Muscle of leg (tissue), 16 donors: ENCODE measurements at places on chromosomes 7 and 10. TPM values are rescaled to one million over a fixed set of nuclear protein-coding genes. Genes with fewer than 3 reads are reported as not detected.

The PTPRN2 gene
- total RNA-seq: 1.4 TPM

DNA sequence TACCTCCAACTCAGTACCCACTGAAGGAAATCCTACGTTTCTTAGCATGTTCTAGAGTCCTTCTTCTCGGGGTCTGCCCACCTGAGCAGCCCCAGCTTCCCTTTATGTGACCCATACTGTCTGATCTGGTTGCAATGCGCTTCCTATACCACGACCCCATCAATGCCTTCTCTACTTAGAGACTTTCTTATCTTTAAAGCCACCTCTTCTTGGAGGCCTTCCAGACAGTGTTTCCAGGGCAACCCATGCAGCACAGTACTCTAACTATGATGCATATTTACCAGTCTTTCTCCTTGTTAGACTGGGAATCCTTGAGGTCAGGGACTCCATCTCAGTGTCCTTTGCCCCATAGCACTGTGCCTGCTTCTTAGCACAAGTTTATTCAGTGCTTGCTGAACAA, 54.5 kb upstream of the SLF2 start:
- H3K36me3 ChIP-seq: no peaks in the 10 kb centered on the region
- peaks cover 36% of the 10 kb centered on the region for H3K27me3 ChIP-seq
- no peak overlapping the region for H3K4me3 ChIP-seq
- H3K4me1 ChIP-seq: no peaks in the 10 kb centered on the region
- no peak overlapping the region for H3K27ac ChIP-seq

GRCh38 chr7:91421018-91421417, 156.8 kb downstream of the FZD1 start:
- no peaks in the 10 kb centered on the region for H3K27me3 ChIP-seq
- H3K36me3 ChIP-seq: no peaks in the 10 kb centered on the region
- no peak overlapping the region for H3K27ac ChIP-seq
- no peak overlapping the region for H3K4me3 ChIP-seq
- no peaks in the 10 kb centered on the region for H3K4me1 ChIP-seq
- DNase-seq: no peak

The GRID2IP gene
- total RNA-seq: 0.09 TPM

DNA sequence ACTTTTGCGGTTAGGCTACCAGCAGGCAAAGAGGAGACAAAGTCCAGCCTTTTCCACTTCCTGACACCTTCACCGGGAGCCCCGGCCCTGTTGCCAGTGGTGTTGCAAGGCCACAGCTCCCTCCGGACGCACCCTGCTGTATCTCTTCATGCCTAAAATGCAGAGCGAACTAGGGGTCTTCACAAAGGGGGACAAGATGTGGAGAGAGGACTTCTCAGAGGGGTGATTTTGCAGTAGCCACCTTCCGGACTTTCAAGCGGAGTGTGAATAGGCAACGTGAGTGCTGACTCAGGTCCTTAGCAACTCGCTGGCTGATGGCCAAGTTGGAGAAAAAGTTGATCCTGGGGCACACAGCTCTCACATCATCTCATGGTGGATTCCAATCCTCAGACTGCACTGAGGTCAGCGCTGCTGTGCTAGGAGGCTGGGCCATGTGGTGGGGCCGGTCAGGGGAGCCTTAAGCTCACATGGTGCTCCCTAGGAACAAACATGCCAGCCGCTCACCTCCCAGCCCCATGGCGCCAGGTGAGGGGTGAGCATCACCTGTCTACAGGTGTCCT, 166.3 kb downstream of the LCOR start:
- H3K4me3 ChIP-seq: no peak overlapping the region
- H3K27ac ChIP-seq: no peak overlapping the region
- H3K27me3 ChIP-seq: no peaks in the 10 kb centered on the region

DNA sequence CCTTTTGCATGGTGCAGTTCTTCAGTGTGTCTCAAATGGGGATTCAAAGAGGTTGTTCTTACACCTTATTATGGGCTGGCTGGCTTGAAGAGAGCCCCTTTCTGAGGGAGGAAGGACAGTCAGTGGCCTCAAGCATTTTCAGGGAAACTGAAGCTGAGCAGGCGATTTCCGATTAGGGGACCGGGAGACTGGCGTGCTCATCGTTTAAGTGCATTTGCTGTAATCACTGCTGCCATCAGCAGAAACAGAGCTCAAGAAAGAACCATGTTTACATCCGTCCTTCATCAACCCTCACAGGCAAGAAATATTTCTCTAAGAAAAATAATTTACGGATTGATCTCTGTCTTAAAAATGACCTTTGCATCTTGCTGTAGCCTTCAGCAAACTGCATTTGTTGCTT, 32.2 kb downstream of the DNAJB6 start:
- H3K4me3 ChIP-seq: no peak overlapping the region
- H3K27ac ChIP-seq: no peak overlapping the region
- peaks cover 85% of the 10 kb centered on the region for H3K36me3 ChIP-seq
- H3K4me1 ChIP-seq: no peaks in the 10 kb centered on the region
- no peak for DNase-seq

DNA sequence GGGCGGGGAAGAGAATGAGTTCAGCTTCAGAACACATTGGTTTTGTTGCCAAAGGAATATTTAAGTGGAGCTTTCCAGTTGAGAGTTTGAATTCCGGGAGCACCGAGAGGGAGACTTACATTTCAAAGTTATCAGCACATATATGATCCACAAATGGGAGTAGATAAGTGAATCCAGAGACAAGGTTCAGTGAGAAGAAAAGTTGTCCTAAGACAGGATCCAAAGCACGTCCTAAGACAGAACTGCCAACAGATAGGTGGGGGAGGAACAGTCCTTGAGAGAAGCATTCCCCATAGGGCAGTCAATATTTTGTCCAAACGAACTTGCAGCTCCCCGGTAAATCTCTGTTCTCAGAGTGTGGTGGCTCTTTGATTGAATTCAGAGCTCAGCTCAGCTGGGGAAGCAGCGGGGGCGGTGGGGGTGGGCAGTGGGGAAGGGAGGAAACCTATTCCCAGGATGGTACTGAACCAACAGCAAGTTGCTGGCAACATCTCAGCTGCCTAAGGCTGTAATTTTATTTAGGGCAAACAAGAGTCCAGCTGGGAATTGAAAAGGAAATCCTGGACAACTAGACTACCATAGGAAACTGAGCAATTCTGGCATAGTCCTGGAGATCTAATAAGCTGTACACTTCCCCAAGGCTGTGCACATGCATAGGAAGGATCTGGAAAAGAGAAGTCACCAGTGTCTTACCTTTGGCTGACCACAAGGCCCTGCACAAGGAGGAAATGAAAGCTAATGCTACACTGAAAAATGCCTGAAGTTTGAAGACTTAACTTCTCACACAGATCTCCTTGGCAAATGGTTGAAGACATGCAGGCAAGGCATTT, 94.2 kb upstream of the CXCL12 start:
- peak; percentile 95 for DNase-seq
- no peaks in the 10 kb centered on the region for H3K27me3 ChIP-seq
- no peaks in the 10 kb centered on the region for H3K36me3 ChIP-seq
- peaks cover 32% of the 10 kb centered on the region for H3K4me1 ChIP-seq
- H3K4me3 ChIP-seq: no peak overlapping the region

The ADCY1 gene
- total RNA-seq: 7.1 TPM

DNA sequence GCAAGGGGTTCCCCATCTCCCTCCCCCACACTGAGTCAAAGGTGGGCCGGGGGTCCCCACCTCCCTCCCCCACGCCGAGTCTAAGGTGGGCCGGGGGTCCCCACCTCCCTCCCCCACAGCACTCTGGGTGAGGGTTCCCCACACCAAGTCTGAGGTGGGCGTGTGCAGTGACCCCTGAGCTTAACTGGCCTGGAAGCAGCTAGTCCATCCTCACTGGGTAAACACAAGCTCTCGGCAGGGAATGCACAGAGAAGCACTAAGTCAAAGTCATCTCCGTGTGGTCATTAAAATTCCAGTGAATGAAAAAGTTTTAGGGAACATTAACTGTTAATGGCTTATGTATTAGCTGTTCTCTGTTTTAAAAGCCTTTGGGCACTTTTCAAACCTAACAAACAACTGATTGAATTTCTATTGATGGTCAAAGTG, 43.7 kb upstream of the PRKAR1B start:
- peaks cover 44% of the 10 kb centered on the region for H3K36me3 ChIP-seq
- no peak for DNase-seq
- H3K4me3 ChIP-seq: no peak overlapping the region
- H3K27ac ChIP-seq: peak overlapping the region; percentile 86
- peaks cover 45% of the 10 kb centered on the region for H3K4me1 ChIP-seq

The TBATA gene
- total RNA-seq: not detected

DNA sequence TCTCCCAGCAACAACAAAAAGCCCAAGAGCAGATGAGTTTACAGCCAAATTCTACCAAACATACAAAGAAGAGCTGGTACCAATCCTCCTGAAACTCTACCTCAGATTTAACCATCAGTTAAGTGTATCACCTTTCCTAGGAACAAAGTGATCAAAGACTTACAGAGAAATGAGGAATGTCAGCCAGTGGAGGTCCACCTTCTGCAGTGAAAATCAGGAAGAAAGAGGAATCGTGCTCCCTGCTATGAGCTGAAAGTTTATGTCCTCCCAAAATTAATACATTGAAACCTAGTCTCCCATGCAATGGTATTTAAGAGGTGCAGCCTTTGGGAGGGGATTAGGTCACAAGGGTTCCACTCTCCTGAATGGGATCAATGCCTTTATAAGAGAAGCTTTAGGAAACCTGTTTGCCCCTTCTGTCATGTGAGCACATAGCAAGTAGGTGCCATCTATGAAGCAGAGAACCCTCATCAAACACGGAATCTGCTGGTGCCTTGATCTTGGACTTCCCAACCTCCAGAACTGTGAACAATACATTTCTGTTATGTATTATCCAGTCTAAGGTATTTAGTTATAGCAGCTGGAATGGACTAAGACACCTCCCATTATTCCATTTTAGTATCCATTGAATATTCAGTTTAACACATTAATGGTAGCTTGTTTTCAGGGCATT, 139.0 kb upstream of the FZD8 start:
- peaks cover 11% of the 10 kb centered on the region for H3K4me1 ChIP-seq
- no peak for DNase-seq
- no peak overlapping the region for H3K27ac ChIP-seq
- no peaks in the 10 kb centered on the region for H3K27me3 ChIP-seq

- H3K4me1 ChIP-seq: no peaks in the 10 kb centered on the region
- H3K27me3 ChIP-seq: no peaks in the 10 kb centered on the region
- peaks cover 21% of the 10 kb centered on the region for H3K36me3 ChIP-seq
- DNase-seq: no peak
- H3K27ac ChIP-seq: no peak overlapping the region
Observed at GRCh38 chr7:16616122-16616521, 29.4 kb downstream of the ANKMY2 start.

The PRSS37 gene
- not detected for total RNA-seq
